ENCODE measurements at places on chromosomes 1 and 21.

GRCh38 chr21:16900685-16901084, 612.2 kb upstream of the CXADR start:
- no peak for DNase-seq

DNA sequence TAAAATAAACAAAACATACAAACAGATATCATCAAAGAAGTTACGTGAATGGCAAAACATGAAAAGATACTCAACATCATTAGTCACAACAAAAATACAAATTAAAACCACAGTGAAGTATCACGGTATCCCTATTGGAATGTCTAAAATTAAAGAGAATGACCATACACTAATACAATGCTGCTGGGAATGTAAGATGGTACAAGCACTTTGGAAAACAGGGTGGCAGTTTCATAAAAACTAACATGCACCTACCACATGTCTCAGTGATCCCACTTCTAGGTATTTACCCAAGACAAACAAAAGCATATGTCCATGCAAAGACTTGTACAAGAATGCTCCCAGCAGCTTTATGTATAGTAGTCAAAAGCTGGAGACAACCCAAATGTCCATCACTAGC, 69.1 kb downstream of the HSF2BP start:
- DNase-seq, result no peak

DNA sequence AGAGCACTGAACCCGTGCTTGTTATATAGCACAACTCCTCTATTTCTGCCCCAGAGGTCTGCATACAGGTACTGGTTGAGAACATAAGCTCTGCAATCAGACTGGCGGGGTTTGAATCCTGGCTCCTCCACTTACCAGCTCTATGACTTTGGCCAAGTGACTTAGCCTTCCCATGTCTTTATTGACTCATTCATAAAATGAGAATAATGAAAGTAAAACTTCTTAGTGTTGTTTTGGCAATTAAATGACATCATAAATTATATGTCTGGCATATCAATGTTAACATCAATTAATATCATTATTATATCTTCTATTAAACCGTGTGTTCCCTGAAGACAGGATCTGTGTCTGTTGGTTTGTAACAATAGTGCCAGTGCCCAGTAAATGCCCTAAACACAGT, 4.3 kb downstream of the INKA2 start:
- DNase-seq, result no peak

- no peak for DNase-seq
Measured at GRCh38 chr21:45108808-45109781, 34.7 kb downstream of the ADARB1 start.

- no peak for DNase-seq
Measured at GRCh38 chr1:97427371-97427770, 493.5 kb downstream of the DPYD start.

GRCh38 chr1:53370369-53370961, 42.6 kb upstream of the LRP8 start:
- no peak for DNase-seq

DNA sequence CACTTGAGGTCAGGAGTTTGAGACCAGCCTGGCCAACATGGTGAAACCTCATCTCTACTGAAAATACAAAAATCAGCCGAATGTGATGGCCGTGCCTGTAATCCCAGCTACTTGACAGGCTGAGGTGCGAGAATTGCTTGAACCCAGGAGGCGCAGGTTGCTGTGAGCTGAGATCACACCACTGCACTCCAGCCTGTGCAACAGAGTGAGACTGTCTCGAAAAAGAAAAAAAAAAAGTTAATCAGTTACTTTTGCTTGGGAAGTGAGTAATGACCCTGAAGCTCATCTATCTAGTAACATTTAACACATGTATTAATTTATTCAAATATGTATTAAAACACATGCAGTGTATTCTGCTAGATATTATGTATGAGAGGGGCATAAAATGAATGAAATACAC, 49.4 kb downstream of the ZNF326 start:
- DNase-seq, result no peak

DNA sequence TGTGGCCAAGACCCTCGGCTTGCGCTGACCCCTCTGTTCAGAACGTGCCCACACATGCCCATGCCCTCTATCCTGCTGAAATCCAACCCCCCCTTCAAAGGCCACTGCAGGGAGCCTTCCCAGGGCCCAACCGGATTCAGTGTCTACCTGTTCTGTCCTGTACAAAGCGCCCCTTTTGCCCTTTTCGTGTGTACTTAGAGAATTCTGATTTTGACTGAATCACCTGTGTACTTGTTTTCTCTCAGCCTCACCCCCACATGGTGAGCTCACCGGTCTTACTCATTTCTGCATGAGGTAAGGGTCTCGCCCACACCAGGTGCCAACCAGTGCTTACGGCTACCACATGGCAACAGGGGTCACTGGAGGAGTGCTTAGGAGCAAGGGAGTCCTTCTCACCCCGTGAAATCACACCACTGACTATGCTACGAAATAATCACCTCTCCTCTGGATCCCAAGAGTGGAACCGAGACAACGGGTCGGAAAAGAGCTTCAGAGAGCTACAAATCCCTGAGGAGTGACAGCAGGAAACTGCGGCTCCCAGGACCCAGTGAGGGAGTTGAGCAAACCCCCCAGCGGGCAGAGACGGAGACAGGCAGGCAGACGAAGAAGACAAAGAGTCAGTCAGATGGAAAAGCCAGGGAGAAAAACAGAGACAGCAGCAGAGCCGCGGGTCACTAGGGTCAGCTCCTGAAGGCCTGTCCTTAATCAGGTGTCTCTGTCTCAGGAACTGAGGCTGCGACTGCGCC, 2.1 kb upstream of the S100A2 start:
- peak; percentile 55 for DNase-seq

DNA sequence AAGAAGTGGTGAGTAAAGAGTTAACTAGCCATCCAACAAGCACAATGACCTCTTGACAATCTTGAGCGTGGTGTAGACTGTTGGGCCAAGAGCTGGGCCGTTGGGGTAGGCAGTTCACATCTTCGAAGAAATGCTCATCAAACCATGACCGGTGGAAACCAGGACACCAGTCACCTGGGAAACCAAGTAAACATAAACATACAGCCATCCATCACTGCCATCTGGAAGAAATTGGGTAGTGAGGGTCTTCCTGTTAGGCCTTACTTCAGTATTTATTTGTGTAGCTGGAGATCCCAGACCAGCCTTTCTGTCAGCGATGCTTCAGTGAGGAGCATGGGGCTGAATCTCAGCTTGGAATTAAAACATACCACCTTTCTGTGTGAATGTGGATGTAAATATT, 108.1 kb upstream of the HAO2 start:
- DNase-seq, result no peak

- DNase-seq, result no peak
Measured at GRCh38 chr1:67559222-67559700, 125.7 kb upstream of the GADD45A start.

GRCh38 chr1:221756830-221757551, 15.1 kb upstream of the DUSP10 start:
- DNase-seq, result no peak

- no peak for DNase-seq
Measured at GRCh38 chr1:74613894-74614293, 59.7 kb downstream of the ERICH3 start.

DNA sequence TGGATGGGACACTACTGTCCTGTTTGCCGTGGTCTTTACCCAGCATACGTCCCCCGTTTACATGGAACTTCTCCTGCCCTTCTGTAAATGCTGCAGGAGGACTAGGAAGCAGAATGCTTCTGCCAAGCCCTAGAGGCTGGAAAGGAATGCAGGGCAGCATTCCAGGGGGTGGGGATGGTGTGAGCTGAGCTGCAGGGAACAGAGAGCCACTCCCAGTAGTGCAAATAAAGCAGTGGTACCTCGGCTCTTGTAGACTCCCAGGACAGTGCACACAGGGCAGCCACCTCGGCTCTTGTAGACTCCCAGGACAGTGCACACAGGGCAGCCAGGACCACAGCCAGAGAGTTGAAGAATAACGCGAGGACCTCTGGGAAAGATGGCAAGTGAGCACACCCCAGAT, 35.4 kb downstream of the PTPRU start:
- no peak for DNase-seq

DNA sequence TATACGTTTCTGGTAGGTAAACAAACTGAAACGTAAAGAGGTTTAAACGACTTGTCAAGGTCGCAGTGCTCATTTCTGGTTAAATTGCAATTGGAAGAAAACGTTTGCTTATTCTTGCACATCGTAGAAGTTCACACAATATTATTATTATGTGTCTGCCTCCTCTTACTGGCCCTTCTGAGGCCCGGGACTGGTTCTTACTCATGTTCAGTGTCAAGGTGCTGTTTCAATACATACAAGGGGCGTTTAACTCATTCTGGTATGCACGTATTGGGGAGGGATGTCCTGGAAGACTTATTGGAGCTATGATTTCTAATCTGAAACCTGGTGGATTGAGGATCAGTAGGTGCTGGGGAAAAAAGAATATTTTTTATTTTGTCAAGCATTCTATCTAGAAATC, 932 bp downstream of the RPF1 start:
- no peak for DNase-seq

DNA sequence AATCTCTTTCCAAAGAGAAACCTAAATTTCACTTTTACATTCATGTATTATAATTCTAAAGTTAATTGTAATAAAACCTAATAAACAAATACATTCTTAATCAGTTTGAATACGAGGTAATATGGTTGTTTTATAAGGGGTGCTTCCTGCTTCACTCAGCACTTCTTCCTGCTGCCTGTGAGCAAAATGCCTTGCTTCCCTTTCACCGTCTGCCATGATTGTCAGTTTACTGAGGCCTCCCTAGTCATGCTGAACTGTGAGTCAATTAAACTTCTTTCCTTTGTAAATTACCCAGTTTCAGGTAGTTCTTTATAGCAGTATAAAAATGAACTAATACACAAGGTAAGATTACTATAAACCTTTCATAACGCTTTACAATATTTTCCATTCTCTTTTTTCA, 491.1 kb upstream of the LRRC7 start:
- no peak for DNase-seq

DNA sequence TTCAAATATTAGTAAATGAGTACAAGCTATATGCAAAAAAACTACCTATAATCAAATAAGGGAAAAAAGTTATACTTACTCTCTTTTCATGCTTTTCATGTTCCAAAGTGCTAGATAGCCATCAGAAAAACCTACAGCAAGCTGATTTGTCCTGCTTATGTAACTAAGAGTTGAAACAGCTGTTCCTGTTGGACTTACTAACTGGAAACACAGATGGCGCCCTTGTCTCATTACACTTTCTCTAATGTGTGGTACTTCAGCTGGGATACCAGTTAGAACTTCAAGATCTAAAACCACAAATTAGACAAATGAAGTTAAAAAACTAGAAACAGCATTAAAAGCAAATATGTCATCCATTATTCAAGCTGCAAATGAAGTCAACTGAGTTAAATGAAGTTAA, 24.3 kb downstream of the AHCTF1 start:
- DNase-seq, result no peak

DNA sequence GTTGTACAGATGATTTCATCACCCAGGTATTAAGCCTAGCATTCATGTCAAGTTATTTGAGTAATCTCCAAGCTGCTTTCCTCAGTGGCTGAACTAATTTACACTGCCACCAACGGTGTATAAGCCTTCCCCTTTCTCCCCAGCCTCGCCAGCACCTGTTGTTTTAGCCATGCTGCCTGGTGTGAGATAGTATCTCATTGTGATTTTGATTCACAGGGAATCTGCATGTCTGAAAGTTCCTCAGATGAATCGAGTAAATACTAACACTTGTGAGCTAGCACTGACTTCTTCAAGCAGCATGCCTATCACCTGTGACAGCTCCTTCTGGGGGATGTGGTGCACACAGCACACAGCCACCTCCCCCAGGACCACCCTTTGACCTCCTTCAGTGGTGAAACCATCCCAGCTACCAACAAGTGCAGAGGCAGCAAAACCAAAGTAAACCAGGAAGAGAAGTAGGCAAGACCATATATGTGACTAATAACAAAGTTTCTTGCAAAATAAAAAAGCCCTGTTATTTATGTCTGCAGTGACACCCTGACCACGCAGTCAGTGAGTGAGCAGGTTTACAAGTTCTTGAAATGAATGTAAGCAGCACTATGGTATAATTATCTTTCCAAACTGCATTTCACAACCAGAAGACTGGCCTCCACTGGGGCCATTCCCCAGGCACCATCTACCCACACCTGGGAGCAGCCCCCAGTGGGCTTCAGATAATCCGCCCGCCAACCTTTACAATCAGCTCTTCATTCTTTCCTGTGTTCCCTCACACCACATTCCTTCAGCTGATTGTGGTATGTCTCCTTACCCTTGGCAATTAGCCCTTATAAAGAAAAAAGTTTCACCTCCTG, 173.8 kb downstream of the ETS2 start:
- DNase-seq, result no peak

DNA sequence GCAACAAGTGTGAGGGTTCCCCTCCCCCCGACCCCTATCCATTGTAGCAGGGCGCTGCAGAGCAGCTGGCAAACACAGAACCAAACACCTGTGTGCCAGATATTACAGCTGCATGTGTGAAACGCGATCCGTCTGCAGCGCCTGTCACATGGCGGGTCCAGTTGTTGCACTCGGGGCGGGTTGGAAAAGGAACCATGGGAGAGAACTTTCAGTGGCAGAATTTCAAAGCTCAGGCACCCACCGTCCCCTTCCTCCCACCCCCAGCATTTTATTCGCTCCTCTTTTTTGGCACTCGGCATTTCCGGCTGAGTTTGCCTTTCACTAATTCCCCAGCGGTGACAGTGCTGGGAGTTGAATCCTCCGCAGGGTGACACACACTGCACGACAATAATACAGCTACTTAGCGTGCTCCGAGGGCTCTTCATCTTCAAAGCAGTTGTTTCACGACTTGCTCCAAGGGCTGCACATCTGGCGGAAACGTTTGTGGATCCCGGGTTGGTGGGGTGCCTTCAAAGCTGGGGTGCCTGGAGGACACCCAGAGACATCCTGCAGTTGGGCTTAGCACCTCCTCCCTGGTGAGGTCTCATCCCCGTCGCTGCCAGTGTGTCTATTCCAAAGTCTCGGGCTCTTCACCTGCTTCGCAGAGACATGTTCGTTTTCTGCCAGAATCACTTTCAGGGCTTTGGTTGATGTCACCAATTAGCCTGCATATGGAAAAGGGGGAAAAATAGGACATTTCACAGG, 180.7 kb downstream of the ZBTB18 start:
- no peak for DNase-seq

- DNase-seq, result no peak
Measured at GRCh38 chr1:3842912-3843311, 14.1 kb downstream of the CEP104 start.

DNA sequence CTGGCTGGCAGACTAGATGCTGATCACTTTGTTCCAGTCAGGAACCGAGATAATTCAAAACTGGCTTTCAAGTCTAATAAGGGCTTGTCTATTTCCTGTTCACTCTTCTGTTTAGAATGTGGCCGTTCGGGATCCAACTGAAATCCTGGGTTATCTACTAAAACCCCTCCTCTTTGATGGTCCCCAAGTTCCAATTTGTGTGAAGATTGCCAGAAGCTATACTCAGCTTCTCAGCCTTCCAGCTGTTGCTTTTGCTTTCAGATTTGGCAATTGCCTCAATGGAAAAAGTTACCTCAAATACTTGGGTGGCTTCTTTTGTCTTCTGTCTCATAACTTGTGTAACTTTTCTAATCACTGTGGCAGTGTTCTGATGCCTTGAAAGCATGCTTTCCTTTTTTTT, 43.7 kb downstream of the BTBD8 start:
- no peak for DNase-seq

Data from activated naive CD4-positive, alpha-beta T cell treated with anti-CD3 and anti-CD28 coated beads, Interleukin-2, amount 50 U/mL, for 16 hours (primary cell).